ENCODE measurements at places on chromosomes 12 and 14.

GRCh38 chr12:120687578-120688289 lies 785 bp downstream of the MLEC start:
- DNase-seq: peak; percentile 58

GRCh38 chr14:37202265-37202664 lies 4.5 kb downstream of the MIPOL1 start:
- no peak for DNase-seq

DNA sequence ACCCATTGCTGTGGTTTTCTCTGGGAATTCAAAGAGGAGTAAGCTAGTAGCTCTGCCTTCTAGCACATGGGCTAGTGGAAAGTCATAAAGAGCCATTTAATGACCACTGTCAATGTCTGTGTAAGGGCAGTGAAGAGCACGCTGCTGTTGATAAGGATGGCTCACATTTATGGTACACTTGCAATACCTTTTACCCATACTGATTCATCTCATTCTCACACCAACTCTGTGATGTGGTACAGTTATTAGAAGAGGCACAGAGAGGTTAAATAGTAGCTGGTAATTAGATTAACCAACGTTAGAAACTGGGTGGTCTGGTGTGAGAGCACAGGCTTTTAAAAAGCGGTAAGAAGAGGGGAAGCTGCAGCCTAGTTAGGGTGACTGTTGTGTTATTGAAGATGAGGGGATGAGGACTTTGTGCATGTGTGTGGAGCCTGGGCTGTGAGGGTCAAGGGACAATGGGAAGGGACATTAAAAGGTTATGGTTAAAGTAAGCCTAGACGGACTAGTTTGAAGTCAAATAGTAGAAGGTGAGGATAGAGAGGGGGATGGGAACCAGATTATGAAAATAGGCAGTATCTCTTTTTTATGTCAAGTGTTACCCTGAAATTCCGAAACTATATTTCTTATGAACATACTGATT lies 25.2 kb downstream of the RASSF3 start:
- DNase-seq: no peak

DNA sequence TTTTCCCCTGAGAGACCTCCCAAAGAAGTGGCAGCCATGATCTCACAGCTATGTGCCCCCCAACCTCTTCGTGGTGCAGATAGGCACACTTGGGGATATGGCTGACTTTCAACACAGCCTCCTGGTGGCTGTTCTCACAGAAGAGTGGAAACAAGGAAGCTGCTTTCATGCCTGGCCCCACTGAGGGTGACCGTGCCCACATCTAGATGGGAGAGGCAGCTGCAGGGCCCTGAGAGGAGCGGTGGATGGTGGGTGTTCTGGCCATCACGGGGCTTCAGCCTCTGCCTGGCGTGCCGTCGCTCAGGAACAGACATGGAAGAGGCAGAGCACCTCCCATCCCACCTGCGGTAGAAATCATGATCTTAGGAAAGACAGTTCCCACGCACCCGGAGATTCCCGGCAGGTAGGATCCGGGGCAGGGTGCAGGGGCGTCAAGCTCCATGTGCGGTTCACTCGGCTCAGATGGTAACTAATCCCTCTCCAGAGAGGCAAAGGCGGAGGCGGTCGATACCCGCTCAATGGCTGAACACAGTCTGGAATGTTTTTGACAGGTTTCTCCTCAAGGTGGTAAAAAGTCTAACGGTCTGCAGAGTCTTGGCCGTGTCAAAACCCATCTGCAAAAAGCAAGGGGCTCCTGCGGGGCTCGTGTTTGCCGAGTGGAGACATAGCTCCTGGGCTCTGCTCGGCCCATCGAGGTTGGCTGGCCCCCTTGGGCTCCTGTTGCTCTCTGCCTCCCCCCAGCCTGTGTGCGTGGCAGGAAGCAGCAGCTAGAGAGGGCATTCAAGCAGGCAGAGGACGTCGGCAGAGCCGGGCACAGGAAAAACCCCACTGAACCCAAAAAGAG lies 225.2 kb upstream of the RTL1 start:
- DNase-seq: no peak

GRCh38 chr12:55058776-55059175 lies 39.0 kb downstream of the NEUROD4 start:
- no peak for DNase-seq

GRCh38 chr12:6987956-6988553 lies 17.3 kb downstream of the EMG1 start:
- DNase-seq: no peak

Data from erythroblast (primary cell).